Naive thymus-derived CD8-positive, alpha-beta T cell (primary cell): ENCODE measurements at places on chromosomes 2 and 18.
A peak's percentile ranks its signal among the peaks of the same experiment; 100 is the strongest.

DNA sequence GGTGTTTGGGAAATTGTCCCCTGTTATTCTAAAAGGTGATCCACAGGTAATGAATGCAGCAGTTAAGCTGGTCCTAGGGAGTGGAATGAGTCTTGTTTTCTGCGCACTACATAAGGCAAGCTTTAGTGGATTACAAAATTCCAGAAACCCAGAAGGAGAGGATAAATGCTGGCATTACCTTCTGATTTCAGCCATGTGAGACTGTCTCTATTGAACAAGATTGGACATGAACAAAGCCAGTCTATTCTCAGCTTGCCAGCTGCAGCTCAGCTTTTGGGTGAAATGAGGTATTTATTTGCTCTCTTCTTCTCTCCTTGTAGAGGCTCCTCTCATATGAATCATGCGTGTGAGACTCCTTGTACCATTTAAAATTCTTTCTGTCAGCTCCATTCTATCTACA lies 944.9 kb downstream of the CNTNAP5 start:
- no peak for DNase-seq

GRCh38 chr2:16210841-16211240 lies 270.5 kb downstream of the MYCN start:
- DNase-seq: no peak

DNA sequence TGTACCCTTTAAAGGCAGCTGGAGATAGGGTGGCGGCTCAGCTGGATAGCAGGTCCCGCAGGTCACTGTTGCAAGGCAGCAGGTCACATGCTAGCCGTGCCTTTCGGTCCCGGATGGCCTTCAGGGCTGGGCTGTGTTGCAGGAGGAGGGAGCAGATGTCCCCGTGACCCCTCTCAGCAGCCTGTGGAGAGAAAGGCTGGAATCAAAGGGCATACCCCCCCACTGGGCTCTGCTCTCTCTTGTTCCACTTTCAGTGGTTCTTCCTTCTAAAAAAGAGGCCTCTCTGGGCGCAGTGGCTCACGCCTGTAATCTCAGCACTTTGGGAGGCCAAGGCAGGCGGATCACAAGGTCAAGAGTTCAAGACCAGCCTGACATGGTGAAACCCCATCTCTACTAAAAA lies 4.4 kb upstream of the ANKRD23 start:
- no peak for DNase-seq

DNA sequence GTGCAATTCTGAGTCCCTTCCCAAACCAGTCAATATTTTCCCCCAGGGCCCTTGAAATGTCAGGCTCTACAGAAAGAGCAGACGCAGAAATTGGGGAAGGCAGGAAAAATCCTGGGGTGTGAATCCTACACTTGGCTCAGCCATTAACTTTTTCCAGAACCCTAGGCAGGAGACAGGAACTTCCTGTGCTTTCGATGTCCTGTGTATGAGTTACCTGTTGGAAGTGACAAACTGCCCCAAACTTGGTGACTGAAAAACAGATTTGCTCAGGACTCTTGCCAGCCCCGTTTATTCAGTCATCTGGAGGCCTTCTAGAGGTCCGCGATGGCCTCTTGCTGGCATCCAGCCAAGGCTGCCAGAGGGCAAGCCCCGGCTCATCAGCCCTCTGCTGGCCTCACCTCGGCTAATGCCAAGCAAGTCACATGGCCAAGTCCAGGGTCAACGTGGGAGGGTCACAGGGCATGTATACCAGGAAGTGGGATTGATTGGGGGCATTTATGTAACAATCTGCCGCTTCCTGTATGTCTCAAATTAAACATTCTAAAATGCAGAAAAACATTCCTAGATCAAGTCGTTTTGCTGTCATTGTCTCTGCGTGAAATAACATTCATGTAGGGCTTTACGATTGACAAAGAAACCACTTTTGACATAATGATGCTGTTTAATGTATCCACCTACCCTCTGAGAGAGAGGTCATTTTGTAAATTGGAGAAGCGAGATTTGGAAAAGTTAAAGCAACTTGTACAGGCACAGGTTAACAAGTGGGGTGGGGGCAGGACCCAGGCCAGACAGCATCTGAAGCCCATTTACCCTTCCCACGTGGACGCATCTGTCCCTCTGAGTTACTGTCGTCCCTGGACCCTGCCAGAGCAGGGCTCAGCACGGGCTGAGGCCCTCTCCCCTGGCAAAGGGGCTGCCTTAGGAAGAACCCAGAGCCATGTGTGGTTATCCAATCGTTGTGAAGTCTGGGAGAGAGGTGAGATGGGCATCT lies 179.4 kb downstream of the INHBB start:
- DNase-seq: no peak

DNA sequence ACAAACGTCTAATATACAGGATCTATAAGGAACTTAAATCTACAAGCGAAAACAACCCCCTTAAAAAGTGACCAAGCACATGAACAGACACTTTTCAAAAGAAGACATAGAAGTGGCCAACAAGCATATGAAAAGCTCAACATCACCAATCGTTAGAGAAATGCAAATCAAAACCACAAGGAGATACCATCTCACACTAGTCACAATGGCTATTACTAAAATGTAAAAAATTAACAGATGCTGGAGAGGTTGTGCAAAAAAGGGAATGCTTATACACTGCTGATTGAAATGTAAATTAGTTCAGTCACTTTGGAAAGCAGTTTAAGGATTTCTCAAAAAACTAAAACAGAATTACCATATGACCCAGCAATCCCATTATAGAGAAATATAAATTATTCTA lies 1148.5 kb upstream of the FAM98A start:
- DNase-seq: no peak

GRCh38 chr2:158413581-158413980 lies 43.0 kb downstream of the CCDC148 start:
- no peak for DNase-seq

DNA sequence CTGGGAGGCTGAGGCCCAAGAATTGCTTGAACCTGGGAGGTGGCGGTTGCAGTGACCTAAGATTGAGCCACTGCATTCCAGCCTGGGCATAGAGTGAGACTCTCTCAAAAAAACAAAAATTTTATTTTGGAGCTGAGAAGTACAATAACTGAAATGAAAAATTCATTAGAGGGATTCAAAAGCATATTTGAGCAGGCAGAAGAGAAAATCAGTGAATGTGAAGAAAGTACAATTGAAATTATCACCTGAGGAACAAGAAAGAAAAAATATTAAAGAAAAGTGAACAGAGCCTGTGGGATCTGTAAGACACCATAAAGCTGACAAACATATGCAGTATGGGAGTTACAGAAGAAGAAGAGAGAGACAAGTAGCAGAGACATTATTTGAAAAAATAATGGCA lies 137.1 kb downstream of the RAB3GAP1 start:
- no peak for DNase-seq

DNA sequence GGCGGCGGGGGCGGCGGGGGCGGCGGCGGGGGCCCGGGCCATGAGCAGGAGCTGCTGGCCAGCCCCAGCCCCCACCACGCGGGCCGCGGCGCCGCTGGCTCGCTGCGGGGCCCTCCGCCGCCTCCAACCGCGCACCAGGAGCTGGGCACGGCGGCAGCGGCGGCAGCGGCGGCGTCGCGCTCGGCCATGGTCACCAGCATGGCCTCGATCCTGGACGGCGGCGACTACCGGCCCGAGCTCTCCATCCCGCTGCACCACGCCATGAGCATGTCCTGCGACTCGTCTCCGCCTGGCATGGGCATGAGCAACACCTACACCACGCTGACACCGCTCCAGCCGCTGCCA lies 644 bp downstream of the ONECUT2 start:
- no peak for DNase-seq

DNA sequence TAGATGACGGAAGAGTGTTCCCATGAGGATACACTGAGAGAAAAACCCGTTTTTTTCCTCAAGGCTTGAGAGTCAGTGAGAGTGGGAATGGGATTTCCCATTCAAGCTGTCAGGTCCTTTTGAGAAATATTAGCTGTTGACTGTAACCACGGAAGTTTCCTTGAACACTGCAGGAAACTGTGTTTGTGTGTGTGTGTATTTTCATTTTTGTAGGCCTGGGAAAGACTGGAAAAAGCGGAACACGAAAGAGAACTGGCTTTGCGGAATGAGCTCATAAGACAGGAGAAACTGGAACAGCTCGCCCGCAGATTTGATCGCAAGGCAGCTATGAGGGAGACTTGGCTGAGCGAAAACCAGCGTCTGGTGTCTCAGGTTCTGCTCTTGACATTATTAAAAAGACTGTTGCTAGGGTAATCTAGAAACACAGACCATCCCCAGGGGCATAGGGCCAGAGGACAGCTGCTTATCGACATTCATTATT lies 98.8 kb upstream of the EML6 start:
- no peak for DNase-seq

- no peak for DNase-seq
Observed at GRCh38 chr18:55510809-55511208, 77.2 kb downstream of the TCF4 start.

DNA sequence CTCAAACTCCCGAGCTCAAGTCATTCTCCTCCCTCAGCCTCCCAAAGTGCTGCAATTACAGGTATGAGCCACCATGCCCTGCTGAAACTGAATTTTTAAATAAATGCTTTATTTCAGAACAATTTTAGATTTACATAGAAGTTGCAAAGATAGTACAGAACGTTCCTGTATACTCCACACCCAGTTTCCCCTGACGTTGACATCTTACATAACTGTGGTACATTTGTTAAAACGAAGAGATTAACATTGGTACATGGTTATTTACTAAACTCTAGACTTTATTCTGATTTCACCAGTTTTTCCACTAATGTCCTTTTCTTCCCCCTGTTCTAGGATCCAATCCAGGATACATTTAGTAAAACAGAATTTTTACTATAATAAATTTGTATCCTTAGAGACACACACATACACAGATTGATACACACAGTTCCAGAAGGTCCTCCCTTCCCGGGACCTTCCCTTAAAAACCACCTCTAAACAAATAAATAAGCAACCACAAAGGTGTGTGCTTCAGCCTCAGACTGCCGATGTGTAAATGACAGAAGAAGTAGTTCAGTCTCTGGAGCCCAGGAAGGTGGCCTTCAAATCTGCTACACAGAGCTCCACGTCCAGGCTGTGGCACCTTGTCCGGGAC lies 6.9 kb downstream of the NEU2 start:
- no peak for DNase-seq

- no peak for DNase-seq
Observed at GRCh38 chr2:16687222-16687621, 21.6 kb upstream of the CYRIA start.

DNA sequence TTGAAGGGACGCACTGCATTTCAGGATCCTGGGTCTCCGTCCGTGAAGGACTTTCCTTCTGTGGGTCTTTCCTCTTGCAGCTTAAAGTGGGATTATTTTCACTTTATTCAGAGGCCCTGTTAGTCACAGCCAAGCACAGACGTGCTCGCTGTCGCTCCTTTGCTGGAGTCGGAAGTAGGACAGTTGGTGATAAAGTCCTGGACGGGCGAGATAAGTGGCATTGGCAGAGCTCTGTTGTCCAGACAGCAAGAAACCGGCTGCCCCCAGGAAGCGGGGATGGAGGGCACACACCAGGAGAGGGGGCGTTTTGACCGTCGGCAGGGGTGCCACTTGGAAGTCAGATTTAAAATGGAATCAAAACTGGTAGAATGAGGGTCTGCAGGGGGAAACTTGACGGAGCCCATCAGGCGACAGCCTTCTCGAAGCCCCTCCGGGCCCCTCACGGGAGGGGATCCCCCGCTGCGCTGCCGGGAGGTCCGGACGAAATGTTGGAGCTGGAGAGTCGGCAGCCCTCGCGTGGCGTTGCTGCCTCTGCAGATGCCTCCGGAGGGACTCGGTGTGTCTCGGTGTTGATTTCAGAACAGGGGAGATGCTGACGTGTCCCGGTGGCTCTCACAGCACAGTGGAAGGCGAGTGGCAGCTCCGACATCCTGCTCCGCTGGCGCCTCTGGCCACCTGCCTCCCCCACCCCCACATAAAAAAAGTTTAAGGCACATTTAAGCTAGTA lies 124.2 kb downstream of the NFATC1 start:
- no peak for DNase-seq

- DNase-seq: no peak
Observed at GRCh38 chr2:168935810-168936581, 34.9 kb downstream of the G6PC2 start.

GRCh38 chr2:241637795-241638660 lies 535 bp downstream of the ATG4B start:
- peak; percentile 49 for DNase-seq

GRCh38 chr2:75465317-75465984 lies 95.3 kb downstream of the EVA1A start:
- DNase-seq: no peak

- DNase-seq: no peak
Observed at GRCh38 chr2:215879977-215880940, 133.1 kb downstream of the MREG start.

GRCh38 chr2:68834737-68835376 lies 36.3 kb downstream of the BMP10 start:
- DNase-seq: no peak

DNA sequence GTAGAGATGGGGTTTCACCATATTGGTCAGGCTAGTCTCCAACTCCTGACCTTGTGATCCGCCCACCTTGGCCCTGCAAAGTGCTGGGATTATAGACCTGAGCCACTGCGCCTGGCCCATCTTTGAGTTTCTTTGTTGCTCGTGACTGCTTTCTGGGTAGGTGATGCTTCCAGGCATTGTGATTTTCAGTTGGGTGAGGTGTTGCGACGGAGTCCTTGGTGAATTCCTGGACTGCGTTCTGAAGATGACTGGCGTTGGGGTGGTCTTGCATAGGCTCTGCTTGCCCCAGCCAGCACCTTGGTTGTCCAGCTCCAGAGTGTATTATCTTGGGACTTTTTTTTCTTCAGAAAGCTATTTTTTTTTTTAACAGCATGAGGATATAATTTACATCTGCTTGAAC lies 103.4 kb downstream of the DCDC2C start:
- DNase-seq: no peak

DNA sequence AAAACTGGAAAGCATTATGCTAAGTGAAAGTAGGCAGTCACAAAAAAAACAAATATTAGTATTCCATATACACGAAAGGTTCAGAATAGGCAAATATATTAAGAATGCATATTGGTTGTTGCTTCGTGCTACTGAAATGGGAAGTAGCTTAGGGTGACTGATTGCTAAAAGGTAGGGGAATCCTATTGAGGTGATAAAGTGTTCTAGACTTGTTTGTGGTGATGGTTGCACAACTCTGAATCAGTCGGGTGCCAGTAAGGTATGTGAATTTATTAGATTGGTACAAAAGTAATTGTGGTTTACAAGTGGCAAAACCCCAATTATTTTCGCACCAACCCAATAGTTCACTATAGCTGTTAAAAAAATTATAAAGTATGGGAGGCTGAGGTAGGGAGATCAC lies 20.7 kb downstream of the USP34 start:
- DNase-seq: no peak

DNA sequence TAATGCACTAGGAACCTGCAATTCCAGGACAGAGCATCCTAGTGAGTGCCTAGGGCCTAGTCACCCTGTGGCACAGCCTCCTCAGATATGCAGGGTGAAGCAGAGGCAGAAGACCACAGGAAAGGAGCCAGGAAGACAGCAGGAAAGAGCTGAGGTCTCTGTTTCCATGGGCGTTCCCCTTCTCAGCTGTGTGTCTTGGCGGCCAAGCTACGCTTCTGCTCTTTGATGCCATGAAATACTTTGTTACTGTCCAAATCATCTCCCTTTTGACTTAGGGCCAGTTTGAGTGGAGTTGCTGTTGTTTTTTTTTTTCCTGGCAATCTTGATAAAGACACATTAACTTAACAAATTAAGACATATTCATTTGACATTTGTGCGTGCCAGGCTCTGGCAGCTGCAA lies 67.3 kb downstream of the APOB start:
- no peak for DNase-seq
